ENCODE measurements at places on chromosomes 11 and 22. TPM values are rescaled to one million over a fixed set of nuclear protein-coding genes. Genes with fewer than 3 reads are reported as not detected.

- no peaks in the 10 kb centered on the region for H3K27me3 ChIP-seq
- no peak overlapping the region for H3K4me3 ChIP-seq
- no peaks in the 10 kb centered on the region for H3K4me1 ChIP-seq
- DNase-seq: no peak
- H3K27ac ChIP-seq: no peak overlapping the region
Observed at GRCh38 chr11:86978247-86978646, 23.1 kb upstream of the FZD4 start.

DNA sequence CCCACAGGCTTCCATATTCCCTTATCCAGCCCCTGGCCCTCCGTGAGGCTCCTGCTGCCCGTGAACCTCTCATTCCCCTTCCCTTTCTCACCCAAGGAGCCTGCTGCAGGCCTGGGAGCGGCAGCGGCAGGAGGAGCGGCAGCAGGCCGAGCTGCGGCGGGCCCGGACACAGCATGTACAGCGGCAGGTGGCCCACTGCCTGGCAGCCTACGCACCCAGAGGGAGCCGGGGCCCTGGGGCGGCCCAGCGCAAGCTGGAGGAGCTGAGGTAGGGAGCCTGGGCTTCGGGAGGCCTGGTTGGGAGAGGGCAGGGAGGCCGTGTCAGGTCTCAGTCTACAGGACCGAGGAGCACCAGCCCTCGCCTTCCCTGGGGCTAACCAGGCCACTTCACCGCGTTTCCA lies 8.1 kb upstream of the SART1 start:
- DNase-seq: no peak
- no peaks in the 10 kb centered on the region for H3K36me3 ChIP-seq
- H3K4me1 ChIP-seq: no peaks in the 10 kb centered on the region
- H3K27ac ChIP-seq: no peak overlapping the region

DNA sequence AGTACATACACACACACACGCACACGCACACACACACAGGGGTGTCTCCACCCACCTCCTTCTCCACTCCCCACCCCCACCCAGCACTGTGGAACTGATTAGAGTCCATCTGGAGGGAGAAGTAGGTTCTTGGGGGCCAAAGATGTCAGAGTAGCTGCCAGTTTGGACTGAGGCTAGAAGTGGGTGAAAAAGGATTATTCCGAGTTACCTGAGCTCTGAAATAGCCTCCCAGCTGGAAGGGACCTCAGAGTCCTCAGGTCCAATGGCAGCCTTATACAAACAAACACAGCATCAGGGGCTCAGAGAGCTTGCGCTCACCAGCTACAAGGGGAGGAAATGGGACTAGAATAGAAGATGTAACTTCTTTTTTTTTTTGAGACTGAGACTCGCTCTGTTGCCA lies 20.8 kb downstream of the IL10RA start:
- no peaks in the 10 kb centered on the region for H3K36me3 ChIP-seq
- no peaks in the 10 kb centered on the region for H3K27me3 ChIP-seq
- no peak overlapping the region for H3K4me3 ChIP-seq
- peak; percentile 6 for DNase-seq

- no peak overlapping the region for H3K4me3 ChIP-seq
- H3K27ac ChIP-seq: no peak overlapping the region
- DNase-seq: no peak
Observed at GRCh38 chr22:50699001-50699755, 26.6 kb downstream of the SHANK3 start.

DNA sequence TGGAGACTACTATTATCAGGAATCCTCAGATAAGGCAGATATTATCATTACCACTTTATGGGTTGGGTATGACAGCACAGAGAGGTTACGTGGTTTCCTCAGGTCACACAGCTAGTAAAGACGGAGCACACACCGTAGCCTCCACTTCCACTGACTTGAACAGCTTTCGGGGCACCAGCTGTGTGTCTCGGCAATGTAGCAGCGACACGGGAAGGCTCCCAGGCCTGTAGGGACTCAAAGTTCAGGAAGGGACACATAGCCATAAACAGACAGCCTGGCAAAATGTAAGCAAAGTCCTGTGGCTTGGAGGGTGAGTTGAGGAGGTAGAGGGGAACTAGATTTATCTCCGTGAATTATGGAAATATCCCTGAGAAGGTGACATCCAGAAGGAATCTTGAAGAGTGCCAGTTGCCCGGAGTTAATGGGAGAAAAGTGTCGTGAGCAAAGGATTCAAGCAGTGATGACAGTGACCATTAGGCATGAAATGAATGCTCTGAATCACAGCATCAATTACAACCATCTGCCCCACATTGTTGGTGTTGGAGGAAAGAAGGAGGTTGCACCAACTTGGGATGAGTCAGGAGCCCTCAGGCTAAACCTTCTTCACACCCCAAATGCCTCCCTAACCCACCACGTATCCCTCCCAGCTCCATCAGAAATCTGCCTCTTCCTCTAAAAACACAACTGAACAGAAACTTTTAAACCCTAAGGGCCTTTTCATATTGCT lies 106.7 kb upstream of the ASPHD2 start:
- no peak overlapping the region for H3K4me3 ChIP-seq
- no peaks in the 10 kb centered on the region for H3K36me3 ChIP-seq
- no peak overlapping the region for H3K27ac ChIP-seq
- H3K4me1 ChIP-seq: no peaks in the 10 kb centered on the region
- H3K27me3 ChIP-seq: no peaks in the 10 kb centered on the region

DNA sequence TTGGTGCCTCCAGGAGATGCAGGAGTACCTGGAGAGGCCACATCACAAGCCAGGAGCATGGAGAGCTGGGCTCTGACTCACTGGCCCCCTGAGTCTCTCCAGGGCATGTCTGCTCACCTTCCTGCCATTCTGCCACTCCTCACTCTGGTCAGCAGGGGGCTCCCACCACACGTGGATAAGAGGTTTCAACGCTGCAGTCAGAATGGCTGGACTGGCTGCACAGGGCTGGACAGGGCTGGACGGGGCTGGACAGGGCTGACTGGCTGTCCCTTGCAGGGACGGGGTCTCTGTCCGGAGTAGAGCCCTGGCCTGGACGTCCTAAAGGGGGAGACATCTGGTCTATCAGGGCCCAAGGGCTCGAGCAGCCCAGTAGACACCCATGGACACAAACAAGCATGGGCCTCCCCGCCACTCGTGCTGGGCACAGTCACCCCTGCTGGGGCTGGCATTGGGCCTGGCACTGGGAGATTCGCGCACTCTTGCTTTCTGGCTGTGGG lies 34.6 kb downstream of the CYTH4 start:
- no peaks in the 10 kb centered on the region for H3K27me3 ChIP-seq
- no peak overlapping the region for H3K4me3 ChIP-seq
- no peaks in the 10 kb centered on the region for H3K4me1 ChIP-seq
- H3K36me3 ChIP-seq: no peaks in the 10 kb centered on the region
- peak; percentile 85 for DNase-seq

Gene CD3D
- polyA plus RNA-seq: not detected

DNA sequence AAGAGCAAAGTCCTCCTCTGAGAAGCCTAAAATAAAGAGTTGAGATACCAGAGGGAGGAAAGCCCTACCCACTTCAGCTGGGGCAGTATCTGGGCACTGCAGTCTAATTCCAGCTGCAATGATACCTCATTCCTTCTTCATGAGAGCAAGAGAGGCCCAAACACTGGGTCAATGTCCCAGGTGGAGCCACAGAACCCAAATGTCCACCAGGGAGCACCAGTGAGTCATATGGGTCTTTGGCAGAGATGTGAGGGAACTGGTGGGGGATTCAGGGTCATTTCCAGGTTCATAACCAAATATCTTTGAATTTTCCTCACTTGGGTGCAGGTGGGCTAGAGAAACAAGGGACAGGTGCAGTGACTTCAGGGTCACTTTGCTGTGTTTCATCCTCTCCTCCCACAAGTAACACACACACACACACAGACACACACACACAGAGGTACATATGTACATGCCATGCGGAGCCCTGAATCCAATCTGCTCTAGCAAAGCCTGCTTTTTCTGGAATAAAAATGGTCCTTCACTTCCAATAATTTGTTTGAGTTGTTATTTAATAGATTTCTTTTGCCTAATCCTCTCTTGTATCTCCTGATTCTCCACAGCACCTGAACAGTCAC lies 585.4 kb downstream of the SOX6 start:
- H3K36me3 ChIP-seq: no peaks in the 10 kb centered on the region
- H3K27ac ChIP-seq: no peak overlapping the region
- DNase-seq: peak; percentile 84
- H3K27me3 ChIP-seq: no peaks in the 10 kb centered on the region
- no peaks in the 10 kb centered on the region for H3K4me1 ChIP-seq

GRCh38 chr11:93432247-93432646 lies 101.7 kb downstream of the DEUP1 start:
- no peaks in the 10 kb centered on the region for H3K27me3 ChIP-seq
- DNase-seq: no peak
- H3K4me1 ChIP-seq: no peaks in the 10 kb centered on the region
- no peaks in the 10 kb centered on the region for H3K36me3 ChIP-seq
- H3K27ac ChIP-seq: no peak overlapping the region
- no peak overlapping the region for H3K4me3 ChIP-seq

Gene MN1
- polyA plus RNA-seq: 3.1 TPM

GRCh38 chr11:113449743-113450142 lies 25.5 kb downstream of the DRD2 start:
- H3K36me3 ChIP-seq: no peaks in the 10 kb centered on the region
- H3K4me1 ChIP-seq: no peaks in the 10 kb centered on the region
- H3K27ac ChIP-seq: no peak overlapping the region

Gene EFCAB6
- 0.32 TPM for polyA plus RNA-seq

GRCh38 chr11:912266-912665 lies 1.7 kb upstream of the CHID1 start:
- H3K27me3 ChIP-seq: no peaks in the 10 kb centered on the region
- H3K27ac ChIP-seq: no peak overlapping the region
- no peak overlapping the region for H3K4me3 ChIP-seq

Gene CD3G
- 0.02 TPM for polyA plus RNA-seq

GRCh38 chr22:47294222-47294532 lies 531.7 kb downstream of the TBC1D22A start:
- DNase-seq: no peak
- no peaks in the 10 kb centered on the region for H3K4me1 ChIP-seq
- H3K4me3 ChIP-seq: no peak overlapping the region
- no peaks in the 10 kb centered on the region for H3K27me3 ChIP-seq
- no peak overlapping the region for H3K27ac ChIP-seq

DNA sequence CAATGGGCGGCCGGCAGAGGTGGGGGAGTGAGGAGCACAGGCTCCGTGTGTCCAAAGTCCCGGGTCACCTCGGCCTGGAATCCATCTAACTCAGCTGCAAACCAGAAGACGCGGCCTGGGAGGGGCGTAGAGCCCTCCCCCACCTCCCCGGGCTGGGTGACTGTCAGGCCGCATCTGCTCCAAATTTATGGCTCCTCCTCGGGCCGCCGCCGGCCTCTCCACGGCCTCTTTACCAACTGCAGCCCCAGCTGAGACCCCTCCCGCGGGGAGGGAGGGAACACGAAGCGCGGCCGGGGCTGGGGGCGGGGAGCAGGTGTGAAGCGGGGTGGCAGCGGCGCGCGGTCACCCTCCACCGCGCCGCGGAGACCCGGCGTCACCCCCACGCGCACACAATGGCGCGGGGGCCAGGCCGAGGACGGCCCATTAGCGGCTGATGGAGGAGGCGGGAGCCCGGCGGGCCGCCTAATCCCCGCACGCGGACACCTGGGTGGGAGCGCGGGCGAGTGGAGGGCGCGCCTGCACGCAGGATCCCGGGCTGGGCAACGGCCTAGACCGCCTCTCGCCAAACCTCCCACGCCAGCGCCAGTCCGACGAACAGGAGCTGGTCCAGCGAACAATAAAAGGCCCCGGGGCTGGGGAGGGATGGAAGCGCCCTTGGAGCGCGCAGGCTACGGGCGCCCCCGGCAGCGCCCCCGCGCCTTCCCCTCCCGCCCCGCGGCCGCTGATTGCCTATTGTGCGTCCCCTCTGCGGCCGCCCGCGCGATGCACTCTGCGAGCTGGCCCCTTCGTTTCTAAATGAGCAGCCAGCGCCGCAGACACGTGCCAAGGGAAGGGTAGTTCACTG lies 25.9 kb upstream of the ROBO3 start:
- H3K4me1 ChIP-seq: peaks cover under 1% of the 10 kb centered on the region
- peak; percentile 66 for DNase-seq
- H3K36me3 ChIP-seq: no peaks in the 10 kb centered on the region
- H3K27ac ChIP-seq: no peak overlapping the region

- H3K36me3 ChIP-seq: no peaks in the 10 kb centered on the region
- H3K4me3 ChIP-seq: no peak overlapping the region
- no peak overlapping the region for H3K27ac ChIP-seq
- DNase-seq: peak; percentile 42
- H3K27me3 ChIP-seq: no peaks in the 10 kb centered on the region
Observed at GRCh38 chr11:125939081-125939521, 6.7 kb upstream of the VSIG10L2 start.

Gene TOM1
- 40.8 TPM for polyA plus RNA-seq

GRCh38 chr11:71391796-71392195 lies 56.4 kb downstream of the DHCR7 start:
- H3K4me1 ChIP-seq: no peaks in the 10 kb centered on the region
- H3K4me3 ChIP-seq: no peak overlapping the region
- no peaks in the 10 kb centered on the region for H3K36me3 ChIP-seq
- no peaks in the 10 kb centered on the region for H3K27me3 ChIP-seq

Gene C22orf42
- 0.25 TPM for polyA plus RNA-seq

DNA sequence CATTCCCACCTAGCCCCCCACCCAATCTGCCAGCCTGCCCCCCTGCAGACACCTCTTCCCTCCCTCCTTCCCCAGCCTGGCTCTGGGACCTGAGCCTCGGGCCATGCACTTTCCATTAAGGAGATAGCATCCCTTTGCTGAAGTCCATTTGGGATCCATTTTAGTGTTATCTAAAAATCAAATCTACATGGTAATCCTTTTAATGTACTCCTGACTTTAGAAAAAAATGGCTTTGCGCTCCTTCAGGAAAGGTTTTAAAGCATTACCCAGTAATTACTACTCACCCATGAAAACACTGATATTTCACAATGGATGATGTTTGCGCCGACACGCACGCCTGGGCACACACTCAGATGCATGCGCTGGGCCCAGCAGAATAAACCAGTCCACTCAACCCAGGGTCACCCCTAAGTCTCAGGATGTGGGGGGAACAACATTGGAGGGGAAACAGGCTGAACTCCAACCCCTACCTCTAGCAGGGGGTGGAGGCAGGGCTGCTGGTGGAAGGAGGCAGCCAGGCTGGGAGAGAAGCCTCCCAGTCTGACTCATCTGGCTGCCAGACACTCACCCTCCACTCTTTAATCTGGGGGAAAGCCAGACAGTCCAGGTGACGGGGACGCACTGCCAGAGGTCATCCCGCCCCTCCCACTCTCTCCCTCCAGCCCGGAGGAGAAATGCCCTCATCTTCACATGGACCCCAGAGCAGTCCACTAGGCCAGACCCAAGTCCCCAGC lies 29.8 kb downstream of the LMO1 start:
- H3K4me3 ChIP-seq: no peak overlapping the region
- H3K36me3 ChIP-seq: no peaks in the 10 kb centered on the region
- H3K4me1 ChIP-seq: no peaks in the 10 kb centered on the region
- DNase-seq: no peak
- H3K27ac ChIP-seq: no peak overlapping the region

Gene HTR3B
- not detected for polyA plus RNA-seq

All from H1 (cell line).